IMR-90 (cell line): ENCODE measurements at places on chromosomes 16 and 17. TPM values are rescaled to one million over a fixed set of nuclear protein-coding genes. Genes with fewer than 3 reads are reported as not detected.

The DNAI2 gene
- not detected in 2 replicates for total RNA-seq

The ZNF423 gene
- under 0.01 TPM in 2 replicates for total RNA-seq

The VEZF1 gene
- total RNA-seq = 40.3 and 42.1 TPM in 2 replicates

The BAHCC1 gene
- 0.36 and 0.83 TPM in 2 replicates for total RNA-seq

The FSCN2 gene
- 0.18 and 0.28 TPM in 2 replicates for total RNA-seq

The LCMT1 gene
- 60.0 and 60.4 TPM in 2 replicates for total RNA-seq
